ENCODE measurements at places on chromosomes 4 and X.
A peak's percentile ranks its signal among the peaks of the same experiment; 100 is the strongest.

DNA sequence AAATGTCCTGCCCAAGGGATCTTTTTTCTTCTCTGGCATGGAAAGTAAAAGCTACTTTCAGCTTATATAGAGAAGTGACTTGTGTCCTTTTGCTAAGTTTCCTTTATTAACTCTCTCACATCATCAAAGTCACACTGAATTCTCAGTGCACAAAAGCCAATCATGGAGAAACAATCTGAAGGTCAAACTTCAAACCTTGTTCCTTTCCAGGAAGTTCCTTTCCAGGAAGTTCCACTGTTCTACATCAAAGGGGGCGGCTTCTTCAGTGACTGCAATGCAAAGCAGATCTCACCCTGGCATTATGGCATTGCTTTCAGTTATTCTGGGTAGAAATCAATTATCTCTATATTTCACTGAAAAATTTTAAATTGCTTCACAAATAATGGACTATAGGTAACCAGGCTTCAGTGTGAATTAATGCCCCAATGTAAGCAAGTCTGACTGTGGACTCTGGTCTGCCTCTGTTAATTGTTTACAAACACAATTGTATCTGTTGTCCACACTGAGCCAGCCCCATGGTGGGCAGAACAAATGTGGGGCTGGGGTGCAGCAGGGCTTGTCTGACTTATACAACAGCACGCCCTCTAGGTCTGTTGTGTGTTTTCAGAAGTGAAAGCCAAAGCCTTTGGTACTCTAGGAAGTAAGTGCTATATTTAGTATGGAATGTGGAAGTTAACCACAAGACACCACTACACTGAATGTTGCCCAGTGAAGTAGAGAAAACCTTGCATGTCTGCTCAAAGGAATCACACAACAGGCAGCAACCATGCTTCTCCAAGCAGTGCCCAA lies 98.8 kb downstream of the CDS1 start:
- peak; percentile 87 for DNase-seq

- peak; percentile 59 for DNase-seq
Observed at GRCh38 chr4:38856524-38857337, at the start of gene TLR6. TSS of gene TLR6 (minus strand) at chr4:38856817. CDS start at chr4:38829473, 27,344 bp downstream.

DNA sequence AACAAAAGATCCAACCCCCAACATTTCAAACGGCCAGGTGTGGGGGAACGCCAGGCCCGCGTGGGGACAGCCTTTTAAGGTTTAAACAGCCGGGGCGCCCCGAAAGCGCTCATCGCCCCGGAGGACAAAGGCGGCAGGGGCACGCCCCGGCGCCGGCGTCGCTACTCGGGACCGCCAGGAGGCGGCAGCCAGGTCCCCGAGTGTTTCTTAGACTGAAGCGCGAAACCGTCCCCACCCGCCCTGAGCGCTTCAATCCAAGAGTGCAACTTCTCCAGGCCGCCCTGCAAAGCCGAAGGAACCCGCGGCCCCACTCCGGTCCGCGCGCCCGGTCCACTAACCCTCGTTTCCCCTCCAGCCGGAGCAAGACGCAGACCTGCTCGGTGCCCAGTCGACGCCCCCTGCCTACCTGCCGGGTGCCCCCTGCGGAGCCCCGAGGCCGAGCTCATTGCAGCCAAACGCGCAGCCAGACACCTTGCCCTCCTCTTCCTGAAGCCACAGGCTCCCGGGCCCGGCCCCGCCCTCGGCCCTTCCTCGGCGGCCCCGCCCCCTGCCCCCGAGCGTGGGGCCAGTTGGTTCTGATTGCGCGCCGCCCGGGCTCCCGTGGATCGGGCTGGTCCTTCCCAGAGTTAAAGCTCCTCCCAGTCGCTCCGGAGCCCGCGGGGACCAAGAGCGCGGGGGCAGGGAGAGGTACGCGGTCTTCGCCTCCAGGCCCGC lies at the start of gene CASP6:
CASP6 (minus strand) TSS at position 496 of the 714 bp plus-strand sequence; CDS start at position 446, 50 bp downstream.
- DNase-seq, result peak; percentile 78

GRCh38 chrX:153981771-153982533 lies 9.4 kb downstream of the TMEM187 start:
- DNase-seq, result no peak

DNA sequence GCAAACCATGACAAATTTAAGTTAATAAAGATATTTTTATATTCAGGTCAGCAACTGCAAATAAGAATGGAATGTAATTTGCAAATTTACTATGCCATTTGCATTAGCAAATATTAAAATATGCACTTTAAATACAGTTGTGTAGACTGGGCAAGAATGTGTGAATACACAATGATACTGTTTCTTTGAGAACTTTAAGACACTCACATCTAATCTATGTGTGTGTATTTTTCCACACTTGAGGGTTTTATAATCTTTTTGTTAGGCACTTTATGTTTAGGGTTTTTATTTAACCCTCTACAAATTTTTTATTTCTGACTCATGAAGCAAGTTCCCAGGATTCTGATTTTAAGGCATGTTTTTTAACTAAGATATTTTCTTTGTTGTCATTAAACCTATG lies 23.9 kb upstream of the NDNF start:
- peak; percentile 4 for DNase-seq

DNA sequence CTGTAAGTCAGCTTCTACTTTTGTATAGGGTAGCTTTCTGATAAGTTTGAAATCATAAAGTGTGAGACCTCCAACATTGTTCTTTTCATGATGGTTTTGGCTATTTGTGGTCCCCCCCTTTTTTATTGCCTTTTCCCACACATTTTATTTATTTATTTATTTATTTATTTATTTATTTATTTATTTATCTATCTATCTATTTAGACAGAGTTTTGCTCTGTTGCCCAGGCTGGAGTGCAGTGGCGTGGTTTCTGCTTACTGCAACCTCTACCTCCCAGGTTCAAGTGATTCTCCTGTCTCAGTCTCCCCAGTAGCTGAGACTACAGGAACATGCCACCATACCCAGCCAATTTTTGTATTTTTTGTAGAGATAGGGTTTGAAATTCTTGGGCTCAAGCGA lies 9.7 kb upstream of the MTHFD2L start:
- no peak for DNase-seq

DNA sequence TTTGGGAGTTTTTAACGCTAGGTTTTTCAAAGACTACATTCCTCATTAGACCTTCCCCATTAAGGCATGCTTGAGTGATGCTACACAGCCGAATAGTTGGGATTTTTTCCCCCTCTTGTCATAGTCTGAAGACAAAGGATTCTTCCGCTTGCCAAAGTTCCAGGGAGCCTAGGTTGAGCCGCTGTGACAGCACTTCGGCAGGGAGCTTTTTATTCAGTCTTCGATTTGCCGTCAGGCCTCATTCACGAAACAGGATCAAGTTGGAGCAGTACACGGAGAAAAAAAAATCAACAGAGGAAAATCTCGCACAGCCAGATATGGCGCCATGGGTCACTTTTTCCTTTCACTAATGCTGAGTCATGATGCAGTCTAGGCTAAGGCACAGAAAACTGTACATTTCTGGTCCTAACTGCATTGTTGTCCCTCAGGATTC lies 24.3 kb downstream of the SHROOM3 start:
- peak; percentile 79 for DNase-seq

- DNase-seq, result no peak
Observed at GRCh38 chr4:68283714-68284113, 38.2 kb upstream of the TMPRSS11B start.

GRCh38 chr4:121654738-121655137 lies 42.0 kb downstream of the ANXA5 start:
- DNase-seq, result no peak

- no peak for DNase-seq
Observed at GRCh38 chrX:129695937-129696336, 41.2 kb upstream of the APLN start.

- no peak for DNase-seq
Observed at GRCh38 chr4:69970071-69970470, 4.5 kb upstream of the CSN2 start.

DNA sequence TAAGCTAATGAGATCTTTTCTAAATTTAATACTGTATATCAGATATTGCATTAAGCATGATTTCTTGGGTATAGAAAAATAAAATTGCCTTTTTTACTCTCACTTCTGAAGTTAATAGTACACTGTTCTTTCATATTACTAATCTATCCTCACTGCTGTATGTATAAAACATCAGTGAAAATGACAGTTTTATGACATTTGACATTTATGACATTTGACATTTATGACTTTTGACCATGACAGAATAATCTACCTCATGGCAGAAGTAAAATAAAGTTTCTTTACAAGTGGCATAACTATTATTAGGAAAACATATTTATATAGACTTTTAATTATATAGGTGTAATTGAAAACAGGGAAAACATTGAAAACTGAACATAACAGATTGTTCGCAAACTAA lies 13.3 kb downstream of the GRID2 start:
- no peak for DNase-seq

- DNase-seq, result peak; percentile 91
Observed at GRCh38 chrX:22800360-22800759, 199.4 kb upstream of the DDX53 start.

- DNase-seq, result no peak
Observed at GRCh38 chr4:127291316-127291715, 341.4 kb upstream of the INTU start.

GRCh38 chr4:70158576-70158975 lies 4.5 kb downstream of the PRR27 start:
- no peak for DNase-seq

- peak; percentile 46 for DNase-seq
Observed at GRCh38 chr4:39698424-39699009, 581 bp downstream of the UBE2K start.

- DNase-seq, result no peak
Observed at GRCh38 chr4:5126857-5127256, 75.6 kb downstream of the STK32B start.

DNA sequence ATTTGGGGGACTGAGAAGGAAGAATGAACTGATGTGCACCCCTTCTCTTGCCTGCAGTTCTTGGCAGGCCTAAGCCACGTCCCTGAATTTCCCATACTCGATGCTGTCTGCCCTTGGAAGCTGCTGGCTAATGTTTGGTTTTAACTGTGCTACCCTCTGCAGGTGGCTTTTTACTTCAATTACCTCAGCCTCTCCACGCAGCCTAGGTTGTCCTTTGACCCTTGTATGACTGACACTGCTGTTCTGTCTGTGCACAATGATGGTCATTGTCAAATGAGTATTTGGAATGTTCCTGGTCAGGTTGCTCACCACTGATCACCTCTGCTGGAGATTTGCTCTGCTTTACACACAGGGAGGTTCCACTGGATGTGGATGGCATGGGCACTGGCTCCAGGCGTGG lies 137.1 kb downstream of the ZNF518B start:
- no peak for DNase-seq

DNA sequence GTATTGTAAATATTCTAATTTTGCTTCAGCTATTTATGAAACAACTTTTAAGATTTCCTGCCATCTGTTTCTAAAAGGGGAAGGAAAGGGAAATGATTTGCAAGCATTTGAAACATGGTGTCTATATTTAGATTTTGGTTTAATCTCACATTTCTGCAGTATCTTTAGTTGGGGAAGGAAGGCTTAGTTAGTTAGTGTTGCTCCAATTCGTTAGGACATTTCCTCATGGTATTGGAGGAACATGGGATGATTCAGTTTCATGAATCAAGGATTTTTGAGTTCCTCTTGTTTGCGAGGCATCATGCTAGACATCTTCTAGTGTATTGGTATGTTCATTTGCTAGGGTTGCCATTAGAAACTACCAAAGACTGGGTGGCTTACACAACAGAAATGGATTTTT lies 20.5 kb upstream of the TMEM192 start:
- DNase-seq, result no peak

DNA sequence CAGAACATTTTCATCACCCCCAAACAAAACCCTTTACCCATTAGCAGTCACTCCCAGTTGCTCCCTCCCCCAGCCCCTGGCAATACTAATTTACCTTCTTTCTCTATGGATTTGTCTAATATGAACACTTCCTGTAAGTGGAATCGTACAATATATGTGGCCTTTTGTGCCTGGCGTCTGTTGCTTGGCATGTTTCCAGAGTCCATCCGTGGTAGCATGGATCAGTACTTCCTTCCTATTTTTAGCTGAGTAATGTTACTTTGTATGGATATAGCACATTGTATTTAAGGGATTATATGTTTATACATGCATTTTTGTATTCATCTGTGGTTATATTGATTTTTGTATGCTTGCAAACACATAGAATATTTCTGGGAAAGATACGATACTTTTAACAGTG lies 48.2 kb downstream of the PPEF1 start:
- no peak for DNase-seq

DNA sequence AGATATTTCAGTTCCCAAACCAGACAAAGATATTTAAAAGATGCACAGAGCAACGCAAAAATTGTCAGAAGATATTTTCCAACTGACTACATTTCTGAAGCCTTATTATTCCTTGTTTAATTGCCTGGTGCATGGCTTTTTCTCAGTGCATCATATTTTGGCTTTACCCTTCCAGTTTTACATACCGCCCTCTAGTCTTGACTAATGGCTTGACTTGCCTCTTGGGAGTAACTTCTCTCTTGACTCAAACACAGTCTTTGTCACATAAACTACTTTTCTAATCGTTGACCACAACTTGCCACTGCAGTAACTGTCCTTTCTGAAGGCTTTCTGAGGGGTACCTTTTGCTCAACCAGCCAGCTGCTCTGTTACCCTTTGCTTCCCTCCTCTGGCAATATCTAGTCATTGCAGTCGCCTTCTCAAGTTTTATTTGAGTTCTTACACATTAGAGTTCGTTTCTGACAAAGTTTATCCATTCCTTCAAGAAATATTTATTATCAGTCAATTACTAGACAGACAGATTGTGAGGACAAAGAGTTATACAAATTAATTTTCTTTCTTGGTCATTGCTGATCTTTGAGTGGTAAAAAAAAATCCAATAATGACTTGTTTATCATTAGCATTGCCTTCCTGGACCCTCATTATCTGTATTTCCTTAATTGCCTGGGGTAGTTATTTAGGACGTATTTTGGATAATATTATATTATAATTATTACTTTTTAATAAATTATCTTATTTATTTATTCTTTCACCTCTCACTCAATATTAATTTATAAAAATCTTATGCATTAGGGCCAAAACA lies 506.9 kb upstream of the PCDH10 start:
- peak; percentile 4 for DNase-seq

DNA sequence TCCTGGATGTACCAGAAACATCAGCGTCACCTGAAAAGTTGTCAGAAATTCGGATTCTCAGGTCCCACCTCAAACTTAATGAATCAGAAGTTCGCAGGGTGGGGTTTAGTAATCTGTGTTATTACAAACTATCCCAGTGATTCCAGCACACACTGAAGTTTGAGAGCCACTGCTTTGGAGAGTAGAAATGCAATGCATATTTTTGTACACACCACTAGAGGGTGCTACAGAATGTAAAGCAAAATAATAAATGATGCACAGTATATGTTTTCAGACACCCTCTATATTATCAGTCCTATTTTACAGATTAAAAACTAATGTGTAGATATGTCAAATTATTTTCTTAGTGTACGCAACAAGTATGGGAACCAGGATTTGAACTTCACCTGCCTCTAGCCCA lies 2.4 kb upstream of the MORF4L2 start:
- peak; percentile 48 for DNase-seq

- no peak for DNase-seq
Observed at GRCh38 chr4:141898346-141898745, 262.0 kb downstream of the IL15 start.

- no peak for DNase-seq
Observed at GRCh38 chr4:188779581-188779980, 640.3 kb downstream of the TRIML1 start.
